ENCODE measurements at places on chromosomes 5 and 9.

DNA sequence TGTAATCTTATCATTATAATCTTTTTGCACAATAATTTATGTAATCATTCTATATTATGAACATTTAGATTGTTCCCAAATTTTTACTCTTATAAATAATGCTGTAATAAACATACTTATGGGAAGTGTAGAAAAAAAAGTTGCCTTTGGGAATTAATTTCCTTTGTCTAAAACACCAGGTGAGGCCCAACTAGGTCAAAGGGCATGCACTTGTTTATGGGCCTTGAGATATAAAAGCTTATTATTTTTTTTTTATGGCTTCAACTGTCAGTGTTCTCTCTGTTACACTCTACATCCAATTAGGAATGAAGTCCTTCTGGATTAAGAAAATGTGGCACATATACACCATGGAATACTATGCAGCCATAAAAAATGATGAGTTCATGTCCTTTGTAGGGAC, 6.5 kb upstream of the PRLR start:
- DNase-seq = no peak

- DNase-seq = no peak
Measured at GRCh38 chr5:3734632-3735031, 139.0 kb downstream of the IRX1 start.

DNA sequence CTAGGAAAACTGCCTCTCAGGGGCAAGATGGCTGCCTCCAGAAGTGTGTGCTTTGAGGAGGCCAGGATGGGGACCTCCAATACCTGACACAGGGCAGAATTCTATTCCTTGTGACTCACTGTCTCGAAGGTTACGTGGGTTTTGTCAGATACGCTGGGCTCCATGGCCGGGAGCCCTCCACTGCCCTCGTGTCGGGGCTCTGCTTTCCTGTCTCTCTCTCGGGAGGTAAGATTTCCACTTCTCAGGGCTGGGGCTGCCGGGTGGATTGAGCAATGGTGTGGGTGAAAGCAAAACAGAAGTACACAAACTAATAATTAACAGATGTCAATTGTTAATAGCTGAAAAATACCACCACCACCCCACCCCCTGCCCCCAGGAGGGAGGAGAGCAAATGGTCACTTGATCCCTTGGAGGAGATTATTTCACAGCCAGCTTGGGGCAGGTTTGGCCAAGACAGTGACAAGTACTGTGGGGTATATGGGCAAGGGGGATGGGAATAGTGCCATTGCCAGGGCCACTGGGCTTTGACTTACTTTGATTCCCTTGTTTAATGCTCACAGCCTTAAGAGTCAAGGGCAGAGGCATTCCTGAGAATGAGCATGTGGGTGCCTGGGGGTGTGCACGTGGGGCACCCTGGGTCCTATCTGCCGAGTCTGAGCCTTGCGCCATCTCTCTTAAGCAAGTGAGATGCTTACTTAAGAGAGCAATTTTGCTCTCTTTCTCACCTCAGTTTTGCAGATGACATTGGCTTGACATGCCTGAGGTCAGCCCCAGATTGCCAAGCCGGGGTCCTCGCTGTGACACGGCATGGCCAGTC, 28.8 kb upstream of the DAB2IP start:
- DNase-seq = no peak

- no peak for DNase-seq
Measured at GRCh38 chr5:107855171-107855570, 184.4 kb upstream of the EFNA5 start.

GRCh38 chr5:9596824-9597223, 33.3 kb downstream of the TAS2R1 start:
- DNase-seq = no peak

GRCh38 chr9:123475407-123475806, 119.4 kb downstream of the CRB2 start:
- DNase-seq = no peak

DNA sequence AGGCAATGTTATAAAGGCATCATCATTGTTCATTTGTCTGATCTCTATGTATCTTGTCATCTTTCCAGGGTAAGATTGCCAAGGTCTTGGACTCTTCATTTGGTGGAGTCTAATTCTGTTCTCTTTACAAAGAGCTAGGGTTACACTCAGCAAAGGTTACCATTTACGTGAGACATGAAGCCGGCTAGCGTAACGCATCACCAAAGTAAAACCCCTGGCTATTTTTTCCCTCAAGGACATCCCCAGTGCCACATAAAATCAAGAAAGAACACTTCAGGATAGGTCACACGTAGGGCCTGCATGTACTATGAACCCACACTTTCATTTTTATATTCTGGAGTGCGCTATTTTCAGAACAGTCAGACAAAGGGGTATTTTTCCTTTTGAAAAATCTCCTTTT, 20.0 kb upstream of the MYOT start:
- DNase-seq = no peak

All from posterior cingulate gyrus (tissue), 11 donors.